ENCODE measurements at places on chromosomes 5 and 9. TPM values are rescaled to one million over a fixed set of nuclear protein-coding genes. Genes with fewer than 3 reads are reported as not detected.
A peak's percentile ranks its signal among the peaks of the same experiment; 100 is the strongest.

The ANKRD20A1 gene
- polyA plus RNA-seq: 0.59 TPM

The SELENOP gene
- polyA plus RNA-seq: 11.3 TPM

The PCDHGB3 gene
- polyA plus RNA-seq: 0.24 TPM

The QRFP gene
- polyA plus RNA-seq: not detected

The SPOCK1 gene
- polyA plus RNA-seq: 6.9 TPM

The FOXD4L5 gene
- not detected for polyA plus RNA-seq

The SLC45A2 gene
- not detected for polyA plus RNA-seq

The FAM200C gene
- polyA plus RNA-seq: 3.3 TPM

The FGF1 gene
- 0.34 TPM for polyA plus RNA-seq

The MSX2 gene
- 0.37 TPM for polyA plus RNA-seq

The PTGES2 gene
- 59.7 TPM for polyA plus RNA-seq

The SPINK13 gene
- polyA plus RNA-seq: not detected

The CNTNAP3 gene
- 2.6 TPM for polyA plus RNA-seq

The ECM2 gene
- polyA plus RNA-seq: 0.79 TPM

GRCh38 chr5:160479220-160479619 lies 57.6 kb downstream of the PTTG1 start:
- no peak for DNase-seq

- no peak for DNase-seq
Observed at GRCh38 chr9:120926397-120926928, at the start of gene TRAF1. Gene TRAF1, minus strand, starts transcription at chr9:120926796. Its CDS starts 721 bp downstream, at chr9:120926075.

DNA sequence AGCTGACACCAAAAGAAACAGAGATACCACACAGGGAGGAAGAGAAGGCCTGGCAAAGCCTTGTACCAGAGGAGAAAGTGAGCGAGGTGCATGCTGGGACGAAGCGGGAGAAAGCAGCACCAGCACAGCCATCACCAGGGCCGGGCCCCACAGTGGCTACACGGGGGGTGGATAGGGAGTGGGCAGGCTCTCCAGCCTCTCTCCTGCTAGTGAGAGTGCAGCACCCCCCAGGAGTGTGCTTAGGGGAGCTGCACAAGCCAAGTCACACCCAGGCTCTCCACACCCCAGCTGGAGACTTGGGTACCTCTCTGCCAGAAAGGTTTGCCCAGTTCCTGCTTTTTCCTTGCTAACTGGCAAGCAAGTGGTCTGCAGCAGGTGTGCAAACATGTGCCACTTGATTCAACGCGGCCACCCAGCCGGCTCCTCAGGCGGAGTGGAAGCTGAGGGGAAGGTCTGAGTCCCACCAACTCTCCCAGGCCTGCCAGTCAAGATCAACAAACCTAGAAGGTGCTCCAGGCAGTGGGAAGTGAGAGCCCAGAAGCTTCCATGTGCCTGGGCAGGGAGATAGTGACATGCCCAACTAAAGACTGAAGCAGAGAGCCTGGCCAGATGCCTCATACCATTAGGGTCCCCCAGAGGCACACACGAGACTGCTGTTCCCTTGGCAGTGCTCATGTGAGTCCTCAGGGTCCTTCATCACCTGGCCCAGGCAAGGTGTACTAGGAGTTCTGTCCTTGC lies 39.9 kb downstream of the BICD2 start:
- no peak for DNase-seq

DNA sequence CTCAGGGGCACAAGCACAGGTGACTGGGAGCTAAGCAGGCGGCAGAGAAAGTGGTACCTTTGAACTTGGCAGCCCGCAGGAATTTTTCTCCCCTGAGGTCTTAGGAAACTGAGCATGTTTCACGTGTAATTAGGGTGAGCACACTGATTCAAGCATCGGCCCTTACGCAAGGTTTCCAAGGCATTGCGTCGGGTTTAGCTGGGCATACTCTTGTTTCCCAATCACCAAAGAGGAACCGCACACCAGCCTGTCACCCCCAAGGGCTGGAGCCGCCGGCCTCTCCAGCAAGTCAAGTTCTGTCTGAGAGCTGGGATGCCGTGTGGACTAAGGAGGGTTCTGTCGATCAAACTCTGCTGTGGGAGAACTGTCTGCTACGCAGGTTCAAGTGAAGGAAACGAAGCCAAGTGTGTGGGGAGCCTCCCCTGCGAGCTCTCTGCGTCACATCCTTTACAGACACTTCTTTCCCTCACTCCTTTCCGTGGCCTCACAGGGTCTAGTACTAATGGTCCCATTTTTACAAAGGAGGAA lies 53.0 kb downstream of the ERGIC1 start:
- DNase-seq: no peak

DNA sequence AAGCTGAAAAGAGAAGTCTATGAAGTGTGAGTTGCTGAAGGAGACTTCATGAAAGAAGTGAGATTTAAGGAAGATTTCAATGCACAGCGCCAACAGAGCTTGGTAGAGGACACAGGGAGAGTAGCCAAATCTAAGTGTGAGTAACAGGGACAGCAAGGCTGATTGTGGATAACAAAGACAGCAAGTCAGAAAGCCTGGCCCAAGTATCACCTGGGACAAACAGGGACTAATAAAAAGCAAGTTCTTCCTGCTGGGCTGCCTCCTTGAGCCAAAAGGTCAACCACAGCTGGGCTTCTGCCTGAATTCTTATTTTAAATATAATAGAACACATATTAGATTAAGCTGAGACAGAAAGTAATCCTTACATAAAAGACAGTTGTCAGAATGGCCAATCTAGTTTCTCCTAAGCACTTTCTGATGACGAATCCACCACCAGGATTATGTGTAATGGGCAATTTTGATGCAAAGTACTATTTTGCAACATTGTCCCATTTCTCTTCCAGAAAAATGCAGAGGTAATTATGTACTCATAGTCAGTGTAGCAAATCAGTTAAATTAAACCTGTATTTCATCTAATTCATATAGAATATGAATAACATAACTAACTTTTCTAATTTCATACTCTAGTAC lies 73.8 kb downstream of the MAPKAP1 start:
- no peak for DNase-seq

- no peak for DNase-seq
Observed at GRCh38 chr9:110517483-110517882, 62.1 kb downstream of the SVEP1 start.

GRCh38 chr5:90263102-90263820 lies 146.3 kb downstream of the CETN3 start:
- DNase-seq: peak; percentile 8

DNA sequence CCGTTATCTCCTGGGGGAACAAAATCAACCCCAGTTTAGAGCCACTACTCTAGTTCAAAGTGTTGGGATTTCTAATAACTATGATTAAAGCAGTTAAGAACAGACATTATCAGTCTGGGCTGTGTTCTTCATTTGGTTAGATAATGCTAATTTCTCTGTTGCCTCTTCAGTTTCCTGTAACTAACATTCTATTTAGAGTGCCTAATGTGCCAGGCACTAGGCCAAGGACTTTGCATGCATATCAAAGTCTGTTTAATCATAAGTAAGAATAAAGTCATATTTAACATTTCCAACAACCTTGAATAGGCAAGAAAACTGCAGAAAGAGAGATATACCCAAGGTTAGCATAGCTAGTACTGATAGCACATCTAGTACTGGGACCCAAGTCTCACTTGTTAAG lies 68.4 kb downstream of the TNPO1 start:
- DNase-seq: no peak

- no peak for DNase-seq
Observed at GRCh38 chr9:133261103-133261752, 13.8 kb downstream of the ABO start.

- no peak for DNase-seq
Observed at GRCh38 chr9:26066237-26066636, 388.0 kb upstream of the TUSC1 start.

- DNase-seq: no peak
Observed at GRCh38 chr9:134046894-134047681, 20.7 kb downstream of the BRD3 start.

DNA sequence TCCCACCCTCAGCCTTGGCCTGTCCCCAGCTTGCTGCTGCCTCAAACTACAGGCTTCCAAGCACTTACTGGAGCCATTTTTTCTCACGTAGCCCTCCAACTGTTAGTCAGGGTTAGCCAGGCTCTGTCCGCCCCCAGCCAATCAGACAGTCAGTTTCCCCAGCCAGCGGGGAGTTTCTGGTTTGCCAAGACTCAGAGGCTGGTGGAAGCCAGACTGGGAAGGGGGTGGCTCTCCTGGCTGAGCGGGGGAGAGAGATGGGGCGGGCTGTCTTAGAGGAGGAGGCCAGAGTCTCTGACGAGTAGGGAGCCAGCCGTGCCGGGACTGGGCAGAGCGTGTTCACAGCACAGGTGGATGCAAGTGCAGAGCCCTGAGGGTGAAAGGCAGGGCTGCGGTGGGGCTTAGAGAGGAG lies 15.3 kb downstream of the PROP1 start:
- DNase-seq: no peak

DNA sequence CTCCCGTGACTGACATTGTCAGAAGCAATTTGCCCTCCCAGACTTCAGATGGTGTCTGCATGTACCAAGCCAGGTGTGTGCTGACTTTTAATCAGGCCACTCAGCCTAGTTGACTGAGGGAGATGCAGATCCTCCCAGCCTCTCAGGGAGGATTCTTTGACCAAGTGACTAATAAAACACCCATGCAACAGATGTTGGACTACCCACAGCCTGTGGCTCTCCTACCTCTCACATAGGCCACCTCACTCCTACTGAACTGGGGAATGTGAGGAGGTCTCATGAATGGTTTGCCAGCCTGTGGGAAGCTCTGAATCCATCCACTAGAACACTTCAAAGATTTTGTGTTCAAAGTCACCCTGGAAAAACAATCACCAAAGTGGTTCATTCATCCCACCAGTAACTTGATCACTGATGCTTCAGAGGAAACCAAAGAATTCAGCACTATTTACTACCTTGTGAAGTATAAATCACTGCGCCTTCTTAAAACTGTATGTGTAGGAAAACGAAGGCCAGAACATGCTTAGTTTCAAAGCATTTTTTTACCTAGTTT lies 80.1 kb downstream of the ESM1 start:
- DNase-seq: no peak

GRCh38 chr9:87603854-87604490 lies 106.3 kb downstream of the DAPK1 start:
- DNase-seq: no peak

GRCh38 chr9:95793924-95794828 lies 81.3 kb upstream of the ERCC6L2 start:
- no peak for DNase-seq

- DNase-seq: peak; percentile 82
Observed at GRCh38 chr9:89919171-89919681, 314.4 kb downstream of the GADD45G start.

GRCh38 chr5:59652449-59652848 lies 241.1 kb downstream of the PDE4D start:
- no peak for DNase-seq

- DNase-seq: no peak
Observed at GRCh38 chr5:133691448-133691847, 79.1 kb upstream of the FSTL4 start.

GRCh38 chr5:76805821-76806505 lies 12.9 kb upstream of the F2RL1 start:
- peak; percentile 45 for DNase-seq

- no peak for DNase-seq
Observed at GRCh38 chr9:6068983-6069382, 53.6 kb upstream of the RANBP6 start.

DNA sequence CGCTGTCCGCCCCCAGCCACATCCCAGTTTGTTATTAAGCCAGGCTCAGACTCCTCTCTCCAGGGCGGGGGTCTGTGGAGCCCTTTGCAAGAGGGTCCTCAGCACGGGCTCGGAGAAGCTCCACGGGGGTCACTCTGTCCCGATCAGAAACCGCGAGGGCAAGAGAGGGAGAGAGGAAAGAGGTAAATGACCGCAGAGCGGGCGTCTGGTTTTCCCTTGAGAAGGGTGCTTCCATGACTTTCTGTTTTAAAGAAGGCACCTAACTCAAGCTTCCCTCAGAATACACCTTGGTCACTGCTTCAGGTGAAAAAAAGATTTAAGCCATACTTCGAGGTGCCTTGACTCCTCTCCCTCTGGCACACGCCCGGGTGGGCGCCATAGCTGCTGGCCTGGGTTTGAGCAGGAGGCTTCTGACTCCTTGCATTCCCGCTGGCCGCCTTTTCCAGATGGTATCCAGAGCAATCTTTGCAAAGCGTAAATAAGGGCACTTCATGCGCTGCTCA lies 5.8 kb upstream of the TERT start:
- no peak for DNase-seq

- no peak for DNase-seq
Observed at GRCh38 chr9:79255651-79256260, 316.0 kb upstream of the TLE4 start.

DNA sequence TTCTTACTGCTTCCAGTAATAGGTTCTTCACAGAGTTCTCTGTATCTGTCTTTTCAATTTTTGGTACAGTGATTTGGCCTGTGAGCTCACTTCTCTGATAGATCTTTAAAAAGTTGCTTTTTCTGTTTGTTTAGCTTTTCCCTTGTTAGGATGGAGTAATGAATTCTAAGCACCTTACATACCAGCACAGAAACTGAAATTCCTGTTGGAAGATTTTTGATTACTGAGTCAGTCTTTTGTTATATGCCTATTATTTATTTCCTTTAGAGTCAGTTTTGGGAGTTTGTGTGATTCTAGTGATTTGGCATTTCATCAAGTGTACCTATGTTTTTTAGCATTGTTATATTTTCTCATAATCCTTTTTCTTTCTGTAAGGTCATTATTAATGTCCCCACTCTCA lies 37.6 kb upstream of the IPPK start:
- no peak for DNase-seq

GRCh38 chr5:154197801-154198491 lies 7.4 kb downstream of the GALNT10 start:
- no peak for DNase-seq

DNA sequence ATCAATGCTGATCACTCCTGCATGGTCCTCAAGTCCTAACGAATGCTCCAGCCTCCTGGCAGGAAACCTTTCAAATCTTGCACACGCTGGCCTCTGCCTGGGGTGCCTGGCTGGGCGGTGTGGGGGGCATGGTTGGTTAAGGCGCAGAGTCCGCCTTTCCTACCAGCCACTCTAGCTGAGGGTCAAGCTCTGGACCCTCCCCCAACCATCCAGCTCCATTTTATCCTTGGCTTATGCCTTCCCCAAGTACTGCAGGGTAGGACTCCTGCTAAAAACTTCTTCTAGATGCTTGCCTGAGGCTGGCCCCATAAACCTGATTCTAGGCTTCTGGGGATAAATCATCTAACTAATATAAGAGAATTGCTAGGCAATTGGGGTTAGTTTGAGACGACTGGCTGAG lies 808 bp upstream of the MVB12B start:
- DNase-seq: no peak

GRCh38 chr5:143200781-143201398 lies 202.6 kb downstream of the NR3C1 start:
- no peak for DNase-seq

DNA sequence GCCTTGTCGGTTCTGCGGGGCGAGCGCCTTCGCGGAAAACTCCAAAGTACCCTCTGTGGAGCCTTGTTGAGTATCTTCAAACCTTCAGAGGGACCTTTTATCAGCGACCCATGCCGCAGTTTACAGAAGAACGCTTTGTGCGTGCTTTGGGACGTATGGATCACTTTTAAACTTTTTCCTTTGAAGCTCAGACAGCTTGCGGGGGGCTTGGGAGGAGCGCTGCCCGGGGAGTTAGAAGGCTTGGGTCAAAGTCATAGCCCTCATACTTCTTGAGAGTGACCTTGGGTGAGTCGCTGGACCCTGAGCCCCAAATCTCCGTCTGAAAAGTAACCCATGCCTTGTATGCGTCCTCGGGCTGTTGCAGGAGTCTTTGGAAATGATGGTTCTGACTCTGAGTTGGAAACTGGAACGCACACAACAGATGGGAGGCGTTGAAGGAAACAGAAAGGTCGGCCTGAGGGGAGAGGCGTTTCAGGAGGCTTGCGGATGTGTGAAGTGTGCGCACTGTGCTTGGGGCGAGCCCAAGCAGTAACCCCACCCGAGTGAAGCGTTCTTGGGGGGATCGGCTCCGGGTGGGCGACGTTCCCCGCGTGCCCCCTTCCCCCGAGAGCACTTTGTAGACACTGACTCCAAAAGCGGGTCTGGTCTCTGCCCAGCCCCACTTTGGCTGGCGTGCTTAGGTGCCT lies 661 bp upstream of the SLC25A51 start:
- DNase-seq: no peak
